Activated CD8-positive, alpha-beta T cell treated with anti-CD3 and anti-CD28 coated beads for 36 hours (primary cell): ENCODE measurements at places on chromosomes 4 and X. TPM values are rescaled to one million over a fixed set of nuclear protein-coding genes. Genes with fewer than 3 reads are reported as not detected.

GRCh38 chrX:20159797-20160385, 18.3 kb upstream of the EIF1AX start:
- no peak overlapping the region for H3K4me3 ChIP-seq
- no peak overlapping the region for H3K27ac ChIP-seq
- H3K36me3 ChIP-seq, result peaks cover 27% of the 10 kb centered on the region
- no peak for DNase-seq
- H3K4me1 ChIP-seq, result no peaks in the 10 kb centered on the region

DNA sequence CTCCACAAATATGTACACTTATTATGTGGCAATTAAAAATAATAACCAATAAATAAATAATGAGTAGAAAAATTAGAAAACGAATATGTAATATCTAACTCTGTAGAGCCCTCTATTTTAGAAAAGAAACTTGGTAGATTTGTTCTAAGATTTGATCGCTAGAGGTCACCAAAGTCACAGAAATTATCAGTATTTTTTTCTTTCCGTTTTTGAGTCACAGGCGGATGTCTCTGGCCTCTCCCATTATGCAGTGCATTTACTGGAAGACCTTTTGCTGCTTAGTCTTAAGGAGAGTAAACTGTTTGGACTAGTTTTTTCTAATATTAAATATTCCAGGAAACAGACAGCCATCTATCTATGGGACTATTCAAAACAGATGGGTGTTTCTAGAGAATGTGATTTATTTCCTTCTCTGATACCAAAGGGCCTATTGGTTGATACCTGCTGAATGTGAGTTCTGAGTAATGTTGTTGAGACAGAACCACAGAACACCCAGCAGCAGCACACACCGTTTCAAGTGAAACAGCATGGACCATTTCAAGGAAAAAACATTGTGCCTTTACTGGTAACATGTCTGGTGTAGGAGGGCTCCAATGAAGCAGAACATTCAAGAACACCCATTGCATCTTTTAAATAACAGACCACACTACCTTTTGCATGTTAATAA, 34.0 kb upstream of the GYPA start:
- H3K36me3 ChIP-seq, result no peaks in the 10 kb centered on the region
- peak; percentile 28 for DNase-seq
- H3K4me3 ChIP-seq, result no peak overlapping the region

DNA sequence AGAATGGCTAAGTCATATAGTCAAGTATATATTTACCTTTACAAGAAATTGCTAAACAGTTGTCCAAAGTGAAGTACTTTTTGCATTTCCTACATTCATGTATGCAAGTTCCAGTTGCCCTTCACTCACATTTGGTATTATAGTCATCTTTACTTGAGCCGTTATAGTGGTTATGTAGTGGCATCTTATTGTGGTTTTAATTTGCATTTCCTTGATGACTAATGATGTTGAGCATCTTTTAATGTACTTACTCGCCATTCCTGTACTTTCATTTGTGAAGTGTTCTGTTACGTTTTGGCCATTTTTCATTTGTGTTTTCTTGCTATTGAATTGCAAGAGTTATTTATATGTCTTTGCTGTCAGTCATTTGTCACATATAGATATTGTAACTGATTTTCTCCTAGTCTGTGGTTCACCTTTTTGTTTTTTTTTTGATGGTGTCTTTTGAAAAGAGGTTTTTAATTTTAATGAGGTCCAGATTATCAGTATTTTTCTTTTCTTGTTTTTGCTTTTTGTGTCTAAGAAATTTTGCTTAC, 27.6 kb downstream of the ARFIP1 start:
- H3K27me3 ChIP-seq, result no peaks in the 10 kb centered on the region
- H3K4me1 ChIP-seq, result peaks cover 22% of the 10 kb centered on the region
- H3K27ac ChIP-seq, result peak overlapping the region; percentile 72

GRCh38 chr4:168723020-168723419, 226.2 kb downstream of the PALLD start:
- H3K4me3 ChIP-seq, result no peak overlapping the region
- peaks cover 8% of the 10 kb centered on the region for H3K4me1 ChIP-seq
- H3K27me3 ChIP-seq, result peaks cover 8% of the 10 kb centered on the region
- DNase-seq, result no peak
- no peaks in the 10 kb centered on the region for H3K36me3 ChIP-seq

DNA sequence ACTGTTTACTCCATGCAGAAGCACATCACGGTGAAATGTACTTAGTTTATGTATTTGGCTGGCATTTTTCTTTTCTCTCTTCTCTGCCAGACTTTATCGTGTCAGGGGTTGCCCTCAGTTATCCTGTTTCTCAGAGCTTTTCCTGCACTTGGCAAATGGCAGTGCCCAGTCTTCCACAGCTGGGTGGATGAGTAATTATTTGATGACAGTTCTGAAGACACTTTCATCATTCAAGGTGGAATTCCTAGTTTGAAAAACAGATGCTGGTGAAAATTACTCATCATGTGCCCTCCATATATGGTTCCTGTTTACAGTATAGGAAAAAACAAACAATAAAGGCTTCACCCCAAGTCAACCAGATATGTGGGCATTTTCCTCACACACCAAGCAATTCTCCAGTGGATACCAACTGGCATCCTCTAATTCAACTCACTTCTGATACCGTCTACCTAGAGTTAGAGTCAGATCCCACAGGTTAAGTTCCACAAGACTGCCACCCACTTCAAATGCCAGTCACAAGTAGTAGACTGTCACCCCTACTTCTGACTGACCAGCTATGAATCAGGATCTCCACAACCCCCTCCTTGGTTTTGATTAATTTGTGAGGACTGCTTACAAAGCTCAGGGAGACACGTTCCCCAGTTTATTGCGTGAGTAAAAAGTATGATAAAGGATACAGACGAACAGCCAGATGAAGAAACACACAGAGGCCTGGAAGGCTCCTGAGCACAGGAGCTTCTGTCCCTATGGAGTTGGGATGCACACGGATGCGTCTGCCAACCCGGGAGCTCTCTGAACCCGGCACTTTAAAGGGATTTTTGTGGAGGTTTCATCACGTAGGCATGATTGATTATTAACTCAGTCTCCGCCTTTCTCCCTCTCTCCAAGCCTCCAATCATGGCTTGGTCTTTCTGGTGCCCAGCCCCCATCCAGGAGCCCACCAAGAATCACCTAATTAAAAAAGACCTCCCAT, 72.9 kb downstream of the CLDN34 start:
- H3K36me3 ChIP-seq, result no peaks in the 10 kb centered on the region
- H3K4me1 ChIP-seq, result peaks cover 12% of the 10 kb centered on the region
- no peak overlapping the region for H3K4me3 ChIP-seq
- no peaks in the 10 kb centered on the region for H3K27me3 ChIP-seq
- no peak for DNase-seq

DNA sequence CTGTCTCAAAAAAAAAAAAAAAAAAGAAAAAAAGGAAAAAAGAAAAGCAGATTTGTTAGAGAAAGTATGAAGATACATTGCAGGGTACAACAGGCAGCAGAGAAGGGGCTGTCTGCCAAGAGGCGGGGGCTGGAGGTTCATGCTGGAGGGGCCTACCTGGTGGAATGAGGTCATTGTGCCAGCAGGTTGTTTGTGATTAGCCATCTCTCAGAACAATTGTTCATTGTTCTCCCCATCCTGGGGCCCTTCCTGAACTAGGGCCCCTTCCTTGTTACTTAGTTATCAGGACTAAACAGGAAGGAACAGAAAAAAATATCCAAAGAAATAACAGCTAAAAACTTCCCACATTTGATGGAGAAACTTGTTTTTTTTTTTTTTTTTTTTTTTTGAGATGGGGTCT, 14.0 kb upstream of the GPKOW start:
- DNase-seq, result no peak
- H3K27me3 ChIP-seq, result no peaks in the 10 kb centered on the region
- H3K27ac ChIP-seq, result no peak overlapping the region
- H3K4me1 ChIP-seq, result no peaks in the 10 kb centered on the region
- H3K36me3 ChIP-seq, result peaks cover 2% of the 10 kb centered on the region

DNA sequence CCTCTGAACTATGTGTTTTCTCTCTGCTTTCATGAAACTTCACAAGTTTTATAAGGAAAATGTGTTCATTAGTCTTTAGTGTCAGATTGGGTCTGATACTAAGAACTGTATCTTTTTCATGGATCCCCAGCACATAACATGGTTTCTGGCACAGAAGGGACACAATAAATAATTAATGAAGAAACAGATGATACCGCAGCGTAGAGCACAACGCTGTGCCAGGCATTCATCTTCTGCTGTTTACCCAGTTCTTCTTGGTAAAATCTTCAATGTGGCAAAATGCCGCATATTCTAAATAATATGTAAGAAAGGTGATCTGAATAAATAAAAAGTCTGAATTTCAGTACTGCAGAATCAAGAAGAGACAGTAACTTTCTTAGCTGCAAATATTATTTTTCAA, 12.3 kb downstream of the SCARB2 start:
- no peaks in the 10 kb centered on the region for H3K36me3 ChIP-seq
- no peak for DNase-seq
- H3K27me3 ChIP-seq, result no peaks in the 10 kb centered on the region
- no peak overlapping the region for H3K4me3 ChIP-seq
- no peak overlapping the region for H3K27ac ChIP-seq
- H3K4me1 ChIP-seq, result peaks cover 53% of the 10 kb centered on the region

DNA sequence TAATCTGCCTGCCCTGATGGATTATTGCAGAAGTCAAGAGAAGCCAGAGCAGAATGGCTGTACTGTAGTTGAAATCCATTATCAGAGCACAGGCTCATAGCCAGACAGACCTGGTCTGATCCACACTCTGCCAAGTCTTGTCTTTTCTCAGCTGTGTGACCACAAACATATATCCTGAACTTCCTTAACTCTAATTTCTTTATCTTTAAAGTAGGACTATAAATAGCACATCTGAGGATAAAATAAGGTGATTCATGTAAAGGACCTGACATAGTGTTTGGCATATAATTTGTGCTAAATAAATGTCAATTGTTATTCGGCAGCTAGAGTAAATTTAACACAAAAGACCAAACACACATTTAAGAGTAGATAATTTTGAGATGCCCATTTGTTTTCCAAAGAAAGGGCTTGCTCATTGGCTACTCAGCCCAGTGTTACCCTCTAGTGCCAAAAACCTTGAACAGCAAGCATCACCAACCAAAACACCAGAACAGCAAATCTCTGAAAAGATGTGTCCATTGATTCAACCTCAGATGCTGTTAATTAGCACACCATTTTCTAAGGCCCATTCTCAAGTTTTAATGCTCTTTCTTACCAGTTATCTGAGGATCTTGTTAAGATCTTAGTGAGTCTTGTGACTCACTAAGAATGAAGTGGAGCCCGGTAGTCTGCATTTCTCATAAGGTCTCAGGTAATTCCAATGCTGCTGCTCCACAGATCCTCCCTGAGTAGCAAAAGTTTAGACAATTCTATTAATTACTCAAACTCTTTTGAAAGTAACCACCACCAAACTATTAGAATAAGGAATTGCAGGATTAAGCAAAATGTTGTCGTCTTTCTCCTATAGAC, 108.8 kb downstream of the HHIP start:
- H3K27me3 ChIP-seq, result no peaks in the 10 kb centered on the region
- no peak for DNase-seq
- no peaks in the 10 kb centered on the region for H3K4me1 ChIP-seq
- no peaks in the 10 kb centered on the region for H3K36me3 ChIP-seq
- no peak overlapping the region for H3K4me3 ChIP-seq

GRCh38 chrX:23434356-23434884, 99.8 kb downstream of the PTCHD1 start:
- no peaks in the 10 kb centered on the region for H3K4me1 ChIP-seq
- no peaks in the 10 kb centered on the region for H3K36me3 ChIP-seq
- no peak for DNase-seq
- H3K27me3 ChIP-seq, result no peaks in the 10 kb centered on the region
- no peak overlapping the region for H3K27ac ChIP-seq
- no peak overlapping the region for H3K4me3 ChIP-seq

GRCh38 chr4:69831646-69832325, 28.2 kb downstream of the SULT1E1 start:
- H3K4me3 ChIP-seq, result peak overlapping the region; percentile 70
- H3K36me3 ChIP-seq, result no peaks in the 10 kb centered on the region
- DNase-seq, result peak; percentile 10
- peaks cover 9% of the 10 kb centered on the region for H3K4me1 ChIP-seq
- peaks cover 3% of the 10 kb centered on the region for H3K27me3 ChIP-seq

GRCh38 chr4:84917086-84917821, 49.2 kb downstream of the WDFY3 start:
- H3K27ac ChIP-seq, result no peak overlapping the region
- no peaks in the 10 kb centered on the region for H3K4me1 ChIP-seq
- no peaks in the 10 kb centered on the region for H3K36me3 ChIP-seq

DNA sequence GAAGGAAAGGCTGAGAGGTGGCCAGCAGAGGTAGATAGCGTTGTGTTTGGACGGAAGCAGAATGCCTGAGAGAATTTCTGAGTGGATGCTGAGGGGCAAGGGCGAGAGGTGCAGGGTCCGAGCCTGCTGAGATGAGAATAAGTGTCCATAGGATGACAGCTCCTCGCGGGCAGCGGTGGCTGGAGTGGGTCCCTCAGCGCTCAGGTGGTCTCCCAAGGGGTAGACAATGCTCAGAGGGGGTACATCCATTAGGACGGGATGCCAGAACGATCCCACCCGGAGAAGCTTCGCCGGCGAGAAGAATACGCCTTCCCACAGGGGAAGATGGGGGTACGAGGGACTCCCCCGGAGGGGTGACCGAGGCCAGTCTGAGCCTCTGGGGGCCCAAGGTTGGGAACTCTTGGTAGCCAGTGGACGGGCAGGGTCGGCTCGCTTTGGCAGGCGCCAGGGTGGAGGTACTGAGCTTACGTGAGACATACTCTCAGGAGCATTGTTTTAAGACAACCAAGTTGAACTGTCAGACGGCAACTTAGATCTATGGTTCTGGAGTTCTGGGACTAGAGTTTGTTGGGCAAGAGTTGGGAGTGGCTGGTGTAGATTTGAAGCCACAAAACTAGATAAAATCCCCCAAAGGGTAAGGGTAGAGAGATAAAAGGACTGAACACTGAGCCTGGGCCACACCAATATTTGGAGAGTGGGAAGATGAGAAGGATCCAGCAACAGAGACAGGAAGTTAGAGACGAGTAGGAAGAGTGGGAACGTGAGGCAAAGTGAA, 15.8 kb downstream of the BRCC3 start:
- H3K27me3 ChIP-seq, result no peaks in the 10 kb centered on the region
- DNase-seq, result no peak
- H3K4me3 ChIP-seq, result no peak overlapping the region
- peaks cover 21% of the 10 kb centered on the region for H3K36me3 ChIP-seq

Gene PWWP3B
- not detected for total RNA-seq

Gene PCDH10
- total RNA-seq, result not detected

Gene RRH
- not detected for total RNA-seq

Gene H2BW2
- not detected for total RNA-seq

Gene SHROOM2
- not detected for total RNA-seq
